ENCODE measurements at places on chromosomes 16 and 17.

DNA sequence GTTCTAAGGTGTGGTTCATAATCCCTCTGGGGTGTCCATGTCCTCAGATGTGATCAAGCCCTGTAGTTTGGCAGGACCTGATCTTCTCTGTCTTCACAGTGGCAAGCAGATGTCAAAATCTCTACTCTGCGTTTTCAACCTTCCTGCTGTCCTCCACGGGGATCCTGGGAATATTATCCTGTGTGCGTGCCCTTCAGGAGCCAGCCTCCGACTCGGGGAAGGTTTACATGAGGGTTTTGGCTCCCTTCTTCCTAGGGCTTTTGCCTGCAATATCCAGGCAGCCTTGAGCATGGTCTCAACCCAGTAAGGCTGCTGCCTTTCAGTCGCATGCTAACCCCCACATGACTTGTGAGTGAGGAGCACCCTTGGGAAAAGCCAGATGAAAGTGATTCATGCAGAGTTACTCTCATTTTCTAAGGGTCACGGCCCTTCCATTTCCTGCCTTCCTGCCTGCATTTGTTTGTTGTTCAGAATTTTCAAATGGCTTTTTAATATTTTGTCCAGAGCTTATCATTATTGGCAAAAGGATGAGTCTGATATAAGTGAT lies 202.2 kb upstream of the CHMP6 start:
- DNase-seq: peak; percentile 90

GRCh38 chr16:81629896-81630634 lies 149.0 kb upstream of the PLCG2 start:
- no peak for DNase-seq

DNA sequence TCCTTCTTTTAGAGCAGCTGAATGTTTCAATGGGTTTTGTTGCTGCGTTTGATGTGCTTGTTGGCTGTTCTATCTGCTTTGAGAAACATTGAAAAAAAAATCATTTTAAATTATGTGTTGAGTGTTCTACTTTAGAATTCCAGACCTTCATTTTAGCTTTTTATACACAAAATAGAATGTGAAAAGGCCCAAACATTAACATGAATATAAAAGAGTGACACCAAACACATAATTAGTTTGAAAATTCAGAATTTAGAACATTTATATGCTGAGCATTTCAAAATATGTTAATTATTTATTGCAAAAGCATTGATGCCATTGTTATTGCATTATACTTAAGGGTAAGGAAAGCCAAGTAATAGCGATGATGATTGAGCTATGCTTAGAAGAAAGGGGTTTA lies 2.9 kb downstream of the NFAT5 start:
- DNase-seq: no peak

DNA sequence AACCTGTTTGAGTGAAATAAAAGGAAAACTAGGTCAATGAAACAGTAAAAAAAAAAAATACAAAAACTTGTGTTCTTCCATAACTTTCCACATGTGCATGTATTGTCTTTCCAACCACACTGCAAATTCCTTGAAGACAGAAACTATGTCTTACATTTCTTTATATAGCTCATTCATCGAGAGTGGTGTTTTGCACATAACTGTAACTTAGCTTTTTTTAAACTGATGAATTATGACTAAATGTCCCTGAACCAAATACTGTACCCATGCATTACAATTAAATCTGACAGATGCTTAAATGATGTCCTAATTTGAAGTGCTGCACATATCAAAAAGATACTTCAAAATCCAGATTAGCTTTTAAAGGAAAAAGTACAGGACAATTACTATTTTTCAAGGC lies 50.1 kb downstream of the BRIP1 start:
- DNase-seq: peak; percentile 2

- no peak for DNase-seq
Observed at GRCh38 chr17:80780381-80781198, 211.1 kb upstream of the CHMP6 start.

DNA sequence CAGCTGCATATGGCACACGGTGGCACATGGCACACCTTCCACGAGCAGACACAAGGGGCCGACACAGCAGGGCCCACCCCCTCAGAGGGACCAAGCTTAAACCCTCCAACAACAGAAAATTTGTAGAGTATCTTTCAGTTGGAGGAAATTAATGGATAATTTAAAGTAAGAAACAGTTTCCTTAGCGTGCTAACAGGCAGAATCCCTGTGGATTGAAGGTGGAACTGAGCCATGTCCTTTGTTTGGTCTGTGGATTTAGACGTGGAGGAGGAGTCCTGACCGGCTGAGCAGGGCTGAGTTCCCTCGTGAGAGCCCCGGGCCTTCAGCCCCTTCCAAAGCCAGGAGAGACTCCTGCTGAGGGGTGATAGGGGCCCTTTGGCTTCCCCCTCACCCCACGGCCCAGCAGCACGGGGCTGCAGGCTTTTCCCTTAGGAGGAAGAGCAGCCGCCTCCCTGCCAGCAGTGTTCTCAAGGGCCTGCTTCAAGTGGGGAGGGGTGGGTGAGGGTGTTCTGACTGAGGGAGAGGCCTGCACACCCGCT lies 1.4 kb upstream of the CYB561 start:
- no peak for DNase-seq

GRCh38 chr17:27993723-27994310 lies 48.7 kb upstream of the NLK start:
- no peak for DNase-seq

GRCh38 chr17:40122136-40122998 lies 596 bp downstream of the MSL1 start:
- peak; percentile 70 for DNase-seq

GRCh38 chr17:79339321-79339720 lies 264.7 kb downstream of the ENGASE start:
- DNase-seq: no peak

Data from AG08395 (cell line).